DMS79 (cell line): ENCODE measurements at places on chromosomes 13 and 19.
A peak's percentile ranks its signal among the peaks of the same experiment; 100 is the strongest.

- no peak for DNase-seq
Observed at GRCh38 chr13:95209109-95209508, 92.1 kb downstream of the ABCC4 start.

- DNase-seq = no peak
Observed at GRCh38 chr19:31955061-31955460, 390.3 kb upstream of the ZNF507 start.

DNA sequence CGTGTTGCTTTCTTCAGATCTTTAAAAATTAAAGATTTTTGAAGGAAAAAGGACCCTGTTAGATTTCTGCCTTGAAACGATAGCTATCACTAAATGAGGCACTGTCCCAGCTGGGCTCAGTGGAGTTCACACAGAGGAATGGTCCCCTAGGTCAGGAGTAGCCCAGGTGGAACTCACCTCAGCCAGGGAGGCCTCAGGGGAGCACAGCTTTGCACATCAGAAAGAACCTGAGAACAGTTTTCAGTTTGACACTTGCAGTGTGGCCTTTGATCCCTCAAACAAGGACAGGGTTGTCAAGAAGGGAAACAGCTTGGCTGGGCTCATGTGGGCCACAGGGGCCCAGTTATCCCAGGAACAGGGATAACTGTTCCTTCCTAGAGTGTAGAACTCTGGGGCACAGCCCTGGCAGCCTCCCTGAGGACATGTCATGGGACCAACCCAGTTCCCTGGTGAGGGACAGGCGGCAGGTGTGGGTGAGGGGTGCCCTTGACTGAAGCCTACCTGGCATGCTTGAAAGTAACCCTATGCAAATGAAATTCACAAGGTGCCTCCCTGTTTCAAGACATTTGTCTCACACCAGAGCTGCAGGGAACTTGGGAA, 59.4 kb downstream of the CHST8 start:
- DNase-seq = no peak

DNA sequence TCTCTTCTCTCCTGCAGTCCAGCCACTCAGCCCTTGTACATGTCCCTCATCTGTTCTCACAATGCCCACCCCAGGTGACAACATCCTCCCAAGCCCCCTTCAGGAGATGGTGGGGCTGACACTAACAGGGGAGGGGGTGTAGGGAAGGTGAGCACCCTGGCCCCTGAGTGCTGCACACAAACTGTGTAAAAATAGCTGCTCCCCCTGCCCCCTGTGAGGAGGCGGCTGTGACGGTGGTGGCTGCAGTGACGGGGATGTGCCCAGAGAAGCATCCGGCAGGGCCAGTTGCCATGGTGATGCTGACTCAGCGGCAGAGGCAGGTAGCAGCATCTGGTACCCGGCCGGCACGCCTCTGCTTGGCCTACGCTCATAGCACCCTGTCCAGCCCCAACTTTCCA, 13.0 kb upstream of the JUND start:
- peak; percentile 24 for DNase-seq

DNA sequence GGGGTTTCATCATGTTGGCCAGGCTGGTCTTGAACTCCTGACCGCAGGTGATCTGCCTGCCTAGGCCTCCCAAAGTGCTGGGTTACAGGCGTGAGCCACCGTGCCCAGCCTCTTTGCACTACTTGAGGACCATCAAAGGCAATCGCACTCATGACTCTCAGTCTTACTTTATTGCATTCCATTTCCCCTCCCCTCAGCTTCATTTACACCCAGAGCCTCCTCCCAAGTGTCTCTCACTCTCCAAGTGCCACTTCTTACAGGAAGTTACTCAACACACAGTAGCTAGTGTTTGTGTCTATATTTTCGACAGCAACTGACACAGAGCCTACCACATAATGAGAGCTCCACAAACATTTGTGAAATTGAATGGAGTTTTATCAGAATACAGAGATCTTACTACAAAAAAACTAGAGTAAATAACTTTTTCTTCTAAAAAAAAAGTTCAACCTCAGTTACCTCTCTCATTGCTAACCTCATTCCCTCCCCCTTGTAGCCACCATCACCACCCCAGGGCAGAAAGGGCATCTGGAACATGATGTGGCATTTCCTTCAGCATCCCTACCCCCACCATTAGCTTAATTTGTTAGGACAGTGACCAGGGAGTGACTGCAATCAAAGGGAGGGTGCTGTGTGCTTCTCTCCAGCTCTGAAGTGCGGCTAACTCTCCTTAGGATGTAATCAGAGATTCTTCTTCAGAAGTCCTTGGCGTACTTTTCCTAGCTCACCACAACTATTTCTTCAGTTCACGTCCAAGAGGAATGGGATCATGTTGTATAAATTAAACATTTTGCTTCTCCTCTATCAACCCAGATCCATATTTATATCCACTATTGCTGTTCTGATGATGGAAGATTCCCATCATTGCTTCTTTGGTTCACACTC, 17.0 kb upstream of the RUBCNL start:
- no peak for DNase-seq

DNA sequence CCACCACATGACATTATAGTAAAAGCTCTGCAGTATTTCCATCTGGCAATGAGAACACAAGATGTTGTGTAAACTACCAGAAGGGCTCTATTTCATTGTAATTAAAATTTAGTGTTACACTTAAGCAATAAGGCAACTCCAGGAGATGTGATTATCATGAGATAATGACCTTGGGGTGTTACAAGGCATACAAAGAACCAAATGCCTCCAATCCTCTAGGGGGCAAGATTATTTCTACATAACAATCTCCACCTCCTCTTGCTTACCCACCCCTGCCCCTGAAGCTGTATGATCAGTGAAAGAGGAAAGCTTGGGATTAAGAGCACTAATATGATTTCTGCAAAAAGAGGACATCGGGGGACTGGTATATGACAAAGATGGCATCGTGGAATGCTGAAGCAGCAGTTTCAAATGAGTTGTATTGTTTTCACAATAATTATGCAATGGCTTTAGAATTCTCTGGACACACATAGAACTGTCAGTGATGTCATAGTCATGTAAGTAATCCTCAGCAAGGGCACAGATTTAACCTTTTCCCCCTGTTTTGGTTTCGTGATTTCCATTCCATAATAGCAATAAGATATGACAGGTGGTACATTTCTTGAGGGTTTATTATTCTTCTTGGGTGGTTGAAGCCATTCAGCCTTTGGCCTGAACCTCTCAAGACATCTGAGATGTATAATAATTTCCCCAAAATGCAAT, 295.3 kb downstream of the MZT1 start:
- no peak for DNase-seq

- DNase-seq = no peak
Observed at GRCh38 chr19:377801-378581, 31.0 kb downstream of the C2CD4C start.

DNA sequence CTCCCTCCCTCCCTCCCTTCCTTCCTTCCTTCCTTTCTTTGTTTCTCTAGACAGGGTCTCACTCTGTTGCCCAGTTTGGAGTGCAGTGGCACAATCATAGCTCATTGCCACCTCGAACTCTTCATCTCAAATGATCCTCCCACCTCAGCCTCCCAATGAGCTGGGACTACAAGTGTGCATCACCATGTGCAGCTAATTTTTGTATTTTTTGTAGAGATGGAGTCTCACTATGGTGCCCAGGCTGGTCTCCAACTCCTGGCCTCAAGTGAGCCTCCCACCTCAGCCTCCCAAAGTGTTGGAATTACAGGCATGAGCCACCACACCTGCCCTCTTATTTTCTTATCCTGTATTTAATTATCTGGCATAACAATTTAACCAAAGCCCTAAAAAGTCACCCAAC, 4.4 kb downstream of the UPK1A start:
- DNase-seq = no peak

- peak; percentile 24 for DNase-seq
Observed at GRCh38 chr13:111531505-111531904, 211.1 kb downstream of the TEX29 start.

- no peak for DNase-seq
Observed at GRCh38 chr19:45322744-45323281, at the start of gene CKM. Gene CKM, minus strand, starts transcription at chr19:45322875. Its CDS starts 3,162 bp downstream, at chr19:45319713.

GRCh38 chr19:28859811-28860210, 353.1 kb downstream of the UQCRFS1 start:
- no peak for DNase-seq

DNA sequence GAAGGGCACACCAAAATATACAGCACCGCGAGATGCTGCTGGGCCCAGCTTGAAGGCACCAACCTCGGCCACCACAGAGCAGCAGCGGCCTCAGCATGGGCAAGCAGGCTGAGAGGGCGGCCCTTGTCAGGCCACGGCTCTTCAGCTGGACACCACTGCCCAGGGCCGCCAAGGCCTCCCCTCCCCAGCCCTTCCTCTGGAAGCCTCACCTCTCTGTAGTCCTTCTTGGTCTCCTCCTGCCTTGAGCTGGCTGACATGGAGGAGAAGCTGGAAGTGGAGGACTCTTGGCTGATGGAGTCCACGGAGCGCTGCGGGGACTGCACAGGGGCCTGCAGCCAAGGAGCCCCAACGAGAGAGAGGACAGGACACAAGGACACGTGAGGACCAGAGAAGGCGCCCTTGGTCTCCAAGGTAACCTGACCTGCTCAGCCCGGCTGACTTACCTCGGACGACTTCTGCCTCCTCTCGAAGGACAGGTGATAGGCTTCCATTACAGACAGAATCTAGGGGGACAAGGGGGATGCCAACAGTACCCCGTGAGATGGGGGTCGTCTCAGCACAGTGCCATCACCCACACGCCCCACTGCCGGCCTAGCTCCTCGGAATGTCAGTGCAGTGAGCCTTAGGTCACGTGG, 38.2 kb downstream of the PDCD5 start:
- no peak for DNase-seq

GRCh38 chr13:46171217-46171616, 10.8 kb downstream of the LCP1 start:
- DNase-seq = no peak

GRCh38 chr13:42384265-42384664, 112.3 kb downstream of the AKAP11 start:
- DNase-seq = no peak

DNA sequence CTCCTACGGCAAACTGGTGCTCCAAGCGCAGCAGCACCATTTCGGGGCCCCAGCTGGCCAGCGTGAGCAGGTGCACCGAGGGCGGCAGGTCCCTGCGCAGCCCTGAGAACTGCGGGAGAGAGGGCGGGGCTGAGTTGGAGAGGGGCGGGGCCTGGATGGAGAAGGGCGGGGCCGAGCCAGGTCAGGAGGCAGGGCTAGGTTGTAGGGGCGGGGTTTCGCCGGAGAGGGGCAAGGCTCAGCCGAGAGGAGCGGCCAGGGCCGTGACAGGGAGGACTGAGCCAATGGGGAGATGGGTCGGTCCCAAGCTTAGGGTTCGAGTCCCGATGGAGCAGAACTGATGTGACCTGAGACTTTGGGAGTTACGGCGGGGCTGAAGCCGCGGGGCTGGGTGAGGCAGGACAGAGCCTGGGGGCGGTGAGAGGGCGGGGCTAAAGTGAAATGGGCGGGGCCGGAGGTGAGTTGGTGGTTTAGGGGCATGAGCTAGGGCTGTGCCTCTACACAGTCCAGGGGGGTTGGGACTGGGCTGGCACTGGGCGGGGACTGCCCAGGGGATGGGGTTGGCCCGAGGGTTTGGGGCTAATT, 19.0 kb downstream of the MAN2B1 start:
- DNase-seq = no peak

- no peak for DNase-seq
Observed at GRCh38 chr13:50123002-50123401, 107.8 kb downstream of the KCNRG start.

DNA sequence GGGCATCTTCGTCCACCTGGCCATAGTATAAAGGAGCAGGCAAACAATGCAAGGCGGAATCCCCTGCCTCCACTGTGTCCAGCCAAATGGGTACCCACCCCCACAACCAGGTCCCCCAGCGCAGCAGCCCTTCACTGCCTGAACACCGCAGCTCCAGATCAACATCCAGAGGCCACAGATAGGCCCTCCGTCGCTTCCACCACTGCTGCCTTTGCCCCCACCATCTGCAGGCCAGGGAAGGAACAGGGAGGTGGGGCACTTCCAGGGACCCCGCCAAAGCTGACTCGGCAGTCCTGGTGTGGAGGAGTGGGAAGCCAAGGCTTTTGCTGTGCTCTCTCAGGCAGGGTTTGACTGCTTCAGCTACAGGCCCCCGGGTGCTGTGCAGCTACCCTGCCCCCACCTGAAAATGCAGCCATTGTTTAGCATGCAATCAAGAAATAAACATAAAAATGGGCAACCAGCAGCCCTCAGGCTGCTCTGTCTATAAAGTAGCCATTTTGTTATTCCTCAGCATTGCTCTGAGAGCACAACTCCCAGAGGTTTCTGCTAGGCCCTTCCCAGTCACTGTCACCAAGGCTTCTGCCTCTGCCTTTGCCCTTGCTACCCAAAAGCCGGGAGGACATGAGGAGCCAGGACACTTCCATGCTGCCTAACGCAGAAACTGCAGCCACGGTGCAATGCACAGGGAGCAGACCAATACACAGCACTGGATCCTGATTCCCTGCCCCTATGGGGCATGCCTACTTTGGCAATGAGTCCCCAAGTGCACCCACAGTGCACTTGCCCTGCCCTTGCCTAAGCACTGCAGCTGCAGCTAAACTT, 733.2 kb upstream of the KLHL1 start:
- no peak for DNase-seq

GRCh38 chr13:77563111-77563510, 27.6 kb downstream of the SCEL start:
- no peak for DNase-seq

DNA sequence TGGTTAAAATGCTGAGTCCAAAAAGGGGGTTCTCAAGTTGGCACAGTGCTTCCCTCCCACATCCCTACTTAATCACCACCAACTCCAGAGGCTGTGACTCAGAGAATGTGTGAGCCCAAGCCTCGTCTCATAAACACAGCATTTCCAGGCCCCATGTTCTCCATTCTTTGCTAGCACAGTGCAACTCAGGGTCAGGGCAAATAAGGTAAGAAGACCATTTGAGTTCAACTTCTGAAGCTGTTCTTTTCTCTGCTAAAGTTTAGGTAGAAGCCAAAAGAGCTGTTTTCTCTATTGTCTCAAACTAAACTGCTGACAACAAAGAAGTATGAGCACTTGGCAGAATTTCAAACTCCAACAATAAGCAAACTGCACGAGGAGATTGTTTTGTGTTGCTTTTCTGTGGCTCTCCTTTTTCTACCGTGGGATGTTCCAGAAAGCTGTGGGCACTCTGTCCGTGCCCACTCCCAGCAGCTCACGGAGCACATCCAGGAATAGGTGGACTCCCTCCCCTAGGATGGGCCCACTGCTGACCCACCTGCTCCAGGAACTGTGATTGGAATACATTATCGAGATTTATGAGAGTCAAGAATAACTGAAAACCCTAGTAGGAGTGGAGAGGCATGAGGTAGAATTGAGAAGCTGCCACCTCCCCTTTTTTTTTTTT, 494.3 kb downstream of the COG6 start:
- DNase-seq = no peak

DNA sequence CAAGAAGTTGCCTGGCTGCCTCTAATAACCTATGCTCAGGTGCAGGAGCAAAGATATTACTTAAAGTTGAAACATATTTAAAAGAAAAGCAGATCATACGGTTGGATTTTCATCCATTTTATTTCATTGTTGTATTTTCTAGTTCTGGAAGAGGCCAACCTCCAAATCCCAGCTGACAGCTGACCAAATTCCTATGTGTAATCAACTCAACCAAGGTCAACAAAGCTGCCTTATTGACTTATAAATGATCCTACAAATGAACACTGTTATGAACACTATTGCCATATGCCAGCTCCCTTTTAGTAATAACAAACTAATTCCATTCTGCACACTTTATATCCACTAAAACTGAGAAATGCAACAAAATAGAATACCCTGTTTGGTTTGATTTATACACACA, 1537.4 kb downstream of the SLITRK1 start:
- no peak for DNase-seq

- DNase-seq = no peak
Observed at GRCh38 chr13:58960888-58961287, 1202.8 kb downstream of the DIAPH3 start.

GRCh38 chr19:56839652-56840450, 675 bp downstream of the PEG3 start:
- DNase-seq = no peak
